ENCODE measurements at places on chromosomes 2 and 18.

GRCh38 chr2:68057658-68058396, 5.0 kb downstream of the C1D start:
- no peak for DNase-seq

- no peak for DNase-seq
These were observed 36.9 kb downstream of the SNED1 start for GRCh38 chr2:241035142-241035817.

- DNase-seq = no peak
These were observed 35.1 kb downstream of the RAMP1 start for GRCh38 chr2:237894396-237894979.

GRCh38 chr2:1328684-1329083, 84.6 kb upstream of the TPO start:
- DNase-seq = no peak

GRCh38 chr2:112541315-112542122, 746 bp upstream of the POLR1B start:
- peak; percentile 71 for DNase-seq

DNA sequence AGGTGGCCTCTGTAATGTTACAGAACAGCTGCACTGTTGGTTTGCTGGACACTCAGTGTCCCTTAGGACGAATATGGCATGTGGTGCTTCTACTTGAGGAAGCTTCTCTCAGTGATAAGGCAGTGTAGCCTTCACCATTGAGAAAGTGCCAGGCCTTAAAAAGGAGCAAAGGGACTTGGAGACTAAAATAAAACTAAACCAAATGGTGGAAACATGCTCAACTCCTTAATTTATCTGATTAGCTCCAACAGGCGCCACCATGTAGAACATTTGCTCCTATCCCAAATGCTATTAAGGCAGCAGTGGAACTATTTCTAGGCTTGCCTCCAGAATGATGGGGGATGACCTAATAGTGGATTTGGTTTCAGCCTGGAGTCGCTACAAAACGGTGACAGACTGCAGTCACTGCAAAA, 77.5 kb upstream of the MYL1 start:
- no peak for DNase-seq

DNA sequence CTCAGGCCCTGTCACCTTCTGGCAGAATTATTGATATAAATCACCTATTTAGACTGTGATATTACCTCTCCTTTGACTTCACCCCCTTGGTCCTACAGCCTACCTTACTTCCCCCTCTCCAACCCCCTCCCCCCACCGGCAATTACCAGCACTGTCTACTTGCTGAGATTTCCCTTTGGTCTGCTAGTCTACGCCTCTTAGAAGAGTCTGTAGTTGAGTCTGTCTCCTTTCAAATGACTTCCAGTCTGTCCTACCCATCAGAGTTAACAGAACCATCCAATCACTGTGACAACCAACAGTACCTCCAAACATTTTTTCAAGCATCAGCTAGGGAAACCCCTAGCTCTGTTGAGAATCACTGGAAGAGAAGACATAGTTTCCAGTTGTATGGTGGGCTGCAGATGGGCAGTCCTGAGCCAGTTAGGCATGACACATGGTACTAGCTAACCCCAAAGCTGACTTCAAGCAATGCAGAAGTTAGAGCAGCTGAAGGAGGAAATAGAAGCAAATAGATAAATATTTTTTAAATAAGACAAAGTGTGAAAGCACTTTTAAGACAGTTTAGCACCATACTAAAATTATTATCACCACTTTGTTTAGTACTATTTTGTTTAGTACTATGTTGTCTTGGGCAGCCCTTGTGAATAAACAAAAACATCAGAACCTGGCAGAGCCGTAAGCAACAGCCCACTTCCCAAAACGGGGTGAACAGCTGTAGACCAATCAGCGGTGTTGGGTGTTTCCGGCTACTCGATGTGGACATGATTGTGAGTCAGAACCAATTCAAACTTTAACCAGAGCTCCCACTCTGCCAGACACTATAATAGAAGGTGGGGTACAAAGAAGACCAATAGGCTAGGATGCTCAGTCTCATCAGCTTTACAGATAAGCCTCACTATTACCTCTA, 2.7 kb upstream of the ASNSD1 start:
- DNase-seq = no peak

DNA sequence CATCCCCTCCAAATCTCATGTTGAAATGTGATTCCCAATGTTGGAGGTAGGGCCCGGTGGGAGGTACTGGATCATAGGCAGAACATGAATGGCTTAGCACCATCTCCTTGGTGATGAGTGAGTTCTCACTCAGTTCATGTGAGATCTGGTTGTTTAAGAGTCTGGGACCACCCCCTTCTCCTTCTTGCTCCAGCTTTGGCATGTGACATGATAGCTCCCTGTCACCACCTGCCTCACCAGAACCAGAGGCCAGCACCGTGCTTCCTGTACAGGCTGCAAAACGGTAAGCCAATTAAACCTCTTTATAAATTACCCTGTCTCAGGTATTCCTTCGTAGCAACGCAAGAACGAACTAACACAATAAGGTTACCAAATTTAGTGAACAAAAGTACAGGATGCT, 95.4 kb downstream of the ZBTB7C start:
- DNase-seq = no peak

DNA sequence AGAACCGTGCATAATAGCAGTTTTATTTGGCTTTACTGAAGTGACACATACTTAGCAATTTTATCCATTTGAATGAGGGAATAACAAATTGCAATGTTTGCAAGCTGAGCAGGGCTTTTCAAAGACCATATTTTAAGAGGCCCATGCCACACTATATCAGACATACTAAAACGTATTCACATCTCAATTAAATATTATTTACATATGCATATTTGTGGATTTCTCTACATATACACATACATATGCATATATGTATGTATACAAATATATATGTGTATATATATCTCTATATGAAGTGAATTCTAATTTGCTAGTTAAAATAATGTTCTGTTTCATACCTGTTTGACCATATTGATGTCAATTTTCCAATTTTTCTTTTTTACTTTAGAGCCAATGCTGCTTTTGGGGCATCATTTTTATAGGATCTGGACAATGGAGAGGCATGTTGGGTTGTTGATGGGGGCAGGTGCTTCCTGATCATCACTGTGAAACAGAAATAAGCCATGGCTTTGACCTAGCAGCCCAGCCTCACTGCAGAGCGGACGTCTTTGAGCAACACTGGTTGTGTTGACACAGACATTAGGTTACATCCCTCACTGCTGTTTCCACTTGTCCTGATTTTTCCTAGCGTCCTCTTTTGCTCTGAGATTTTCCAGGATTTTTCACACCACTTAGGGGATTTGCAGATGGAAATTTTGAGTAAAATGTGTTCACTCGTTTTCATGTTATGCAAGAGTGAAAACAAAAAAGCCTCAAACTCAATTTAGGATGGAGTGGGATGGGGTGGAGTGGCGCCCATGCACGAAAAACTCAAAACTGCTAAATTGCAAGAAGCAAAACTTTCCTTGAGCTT, 56.9 kb downstream of the RDH14 start:
- DNase-seq = no peak

DNA sequence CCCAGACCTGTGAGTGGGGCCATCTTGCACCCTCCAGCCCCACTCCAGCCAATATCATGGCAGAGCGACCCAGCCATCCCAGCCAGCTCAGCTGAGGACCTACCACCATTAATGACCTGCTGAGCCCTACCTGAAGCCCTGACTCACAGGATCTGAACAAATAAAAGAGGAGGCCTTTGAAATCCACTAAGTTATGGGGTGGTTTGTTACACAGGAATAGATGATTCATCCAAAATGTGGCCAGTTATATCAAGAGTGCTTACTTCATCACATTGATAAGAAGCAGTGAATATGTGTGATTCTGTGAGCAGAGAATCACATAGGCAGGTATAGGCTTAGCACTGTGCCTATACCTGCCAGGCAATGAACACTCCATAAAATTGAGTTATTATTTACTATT, 34.7 kb upstream of the FAM124B start:
- DNase-seq = no peak

- no peak for DNase-seq
These were observed 879.5 kb downstream of the TDRD15 start for GRCh38 chr2:22003270-22003669.

GRCh38 chr2:98474979-98475632, 30.4 kb downstream of the INPP4A start:
- DNase-seq = no peak

DNA sequence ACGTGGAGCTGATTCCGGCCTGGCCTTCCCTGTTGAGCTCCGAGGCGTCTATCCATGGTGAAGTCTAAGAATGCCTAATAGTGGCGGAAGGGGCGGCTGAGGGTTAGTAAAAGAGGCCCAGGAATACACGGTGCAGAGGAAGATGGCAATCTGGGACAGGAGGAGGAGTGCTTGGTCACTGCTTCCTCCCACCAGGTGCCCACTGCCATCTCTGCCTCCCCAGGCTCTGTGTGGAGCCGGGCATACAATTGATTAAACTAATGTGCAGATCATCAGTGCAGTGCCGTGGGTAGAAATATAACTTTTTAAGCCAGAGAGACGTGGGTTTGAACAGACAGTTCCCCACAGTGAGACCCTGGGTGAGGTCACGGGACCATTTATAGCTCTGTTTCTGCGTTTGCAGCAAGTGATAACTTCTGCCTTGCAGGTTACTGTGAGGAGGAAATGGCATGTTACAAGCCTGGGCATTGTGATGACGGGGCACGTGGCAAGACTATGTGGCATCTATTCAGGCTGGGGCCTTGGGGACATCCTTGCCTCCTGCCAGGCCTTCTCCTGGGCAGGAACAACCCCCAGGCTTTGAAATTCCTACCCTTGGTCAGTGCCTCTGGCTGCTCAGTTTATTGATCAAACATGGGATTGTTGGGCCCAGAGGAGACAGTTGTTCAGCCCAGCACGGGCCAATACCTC, 204.9 kb downstream of the ASB1 start:
- DNase-seq = no peak

DNA sequence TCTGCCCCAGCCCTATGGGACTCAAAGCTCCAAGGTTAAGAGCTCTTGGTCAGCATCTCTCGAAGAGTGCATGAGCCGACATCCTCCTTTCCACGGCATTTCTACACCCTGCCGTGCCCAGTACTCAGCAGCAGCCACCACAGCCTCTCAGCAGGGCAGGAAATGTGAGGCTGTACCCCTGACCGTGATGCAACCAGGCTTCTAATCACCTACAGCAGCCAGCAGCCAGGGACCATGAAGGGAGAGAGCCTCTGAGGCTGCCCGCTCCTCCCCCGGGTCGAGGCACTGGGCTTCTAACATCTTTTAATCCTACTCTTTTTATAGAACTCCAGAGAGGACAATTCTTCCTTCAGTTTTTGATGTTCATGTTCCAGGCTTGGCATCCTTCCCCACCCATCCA, 6.5 kb downstream of the CYS1 start:
- no peak for DNase-seq

DNA sequence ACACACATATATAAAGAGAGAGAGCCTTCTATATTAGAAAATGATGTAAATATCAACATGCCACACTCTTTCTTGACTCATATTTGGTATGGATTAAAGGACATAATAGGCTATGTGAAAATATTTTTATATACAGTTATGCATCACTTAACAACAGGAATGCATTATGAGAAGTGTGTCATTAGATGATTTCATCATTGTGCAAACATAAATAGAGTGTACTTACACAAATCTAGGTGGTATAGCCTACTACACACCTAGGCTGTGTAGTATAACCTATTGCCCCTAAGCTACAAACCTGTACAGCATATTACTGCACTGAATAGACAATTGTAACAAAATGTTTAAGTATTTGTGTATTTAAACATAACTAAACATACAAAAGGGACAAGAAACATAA, 354.8 kb upstream of the CNTNAP5 start:
- DNase-seq = no peak

GRCh38 chr2:221844212-221845020, 272.3 kb upstream of the EPHA4 start:
- no peak for DNase-seq

- DNase-seq = peak; percentile 94
These were observed 10.5 kb downstream of the COL3A1 start for GRCh38 chr2:188984680-188985079.

- DNase-seq = no peak
These were observed 2.6 kb downstream of the LPIN1 start for GRCh38 chr2:11748861-11749645.

DNA sequence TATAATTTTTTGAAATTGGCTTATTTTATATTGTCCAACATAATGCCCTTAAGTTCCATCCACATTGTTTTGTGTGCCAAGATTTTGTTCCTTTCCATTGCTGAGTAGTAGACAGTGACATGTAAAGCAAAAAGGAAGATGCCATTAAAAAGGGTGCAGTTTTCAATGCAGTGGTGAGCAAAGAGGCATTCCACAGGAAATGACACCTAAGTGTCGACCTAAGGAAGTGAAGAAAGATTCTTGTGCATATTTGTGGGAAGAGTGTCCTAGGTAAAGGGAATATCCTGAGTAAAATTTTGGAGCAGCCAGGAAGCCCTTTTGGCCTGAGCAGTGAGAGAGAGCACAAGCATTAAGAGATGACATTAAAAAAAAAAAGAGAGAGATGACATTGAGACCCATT, 1099.9 kb downstream of the DPP10 start:
- no peak for DNase-seq

GRCh38 chr2:22450831-22451230, 934.1 kb upstream of the KLHL29 start:
- no peak for DNase-seq

DNA sequence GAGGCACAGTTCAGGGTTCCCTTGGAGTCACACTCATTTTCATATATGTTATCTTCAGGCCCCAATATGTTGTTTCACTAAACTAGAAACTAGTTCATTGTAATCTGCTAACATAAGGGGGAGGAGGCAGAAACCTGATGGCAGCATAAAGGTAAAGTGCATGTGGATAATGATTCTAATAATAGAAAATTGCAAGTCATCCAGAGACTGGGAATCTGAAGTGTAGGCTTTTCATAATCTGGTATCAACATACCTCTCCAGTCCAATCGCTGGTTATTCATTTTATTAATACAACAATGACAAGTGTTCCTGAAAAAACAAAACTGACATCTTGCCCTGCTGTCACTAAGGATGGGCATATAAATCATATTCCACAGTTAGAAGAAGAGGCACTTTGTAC, 326.3 kb upstream of the ZNF804A start:
- DNase-seq = no peak

GRCh38 chr2:9703085-9703678, 72.4 kb upstream of the YWHAQ start:
- DNase-seq = peak; percentile 96

- no peak for DNase-seq
These were observed 38.5 kb upstream of the ATP8B1 start for GRCh38 chr18:57841568-57841967.

- no peak for DNase-seq
These were observed 285.4 kb downstream of the LPIN1 start for GRCh38 chr2:12031866-12032265.

- no peak for DNase-seq
These were observed 851.1 kb downstream of the SLC4A3 start for GRCh38 chr2:220478305-220479058.

DNA sequence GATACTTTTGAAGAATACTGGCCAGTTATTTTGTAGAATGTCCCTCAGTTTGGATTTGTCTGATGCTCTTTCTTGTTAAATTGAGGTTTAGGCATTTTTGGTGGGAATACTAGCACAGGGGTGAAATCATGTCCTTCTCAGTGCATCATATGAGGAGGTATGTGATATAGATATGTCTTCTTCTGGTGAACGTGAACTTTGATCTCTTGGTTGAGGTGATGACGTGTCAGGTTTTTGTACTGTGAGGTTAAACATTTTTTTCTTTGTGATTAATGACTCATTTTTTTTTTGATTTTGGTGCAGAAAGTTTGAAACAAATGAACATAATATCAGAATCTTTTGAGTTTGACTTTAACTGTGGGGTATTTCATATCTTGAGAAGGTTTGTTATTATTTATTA, 11.0 kb downstream of the ZNF407 start:
- peak; percentile 12 for DNase-seq

GRCh38 chr2:235232449-235233433, 261.1 kb upstream of the AGAP1 start:
- DNase-seq = no peak

Data from EL (cell line).